ENCODE measurements at places on chromosomes 7 and 10.

DNA sequence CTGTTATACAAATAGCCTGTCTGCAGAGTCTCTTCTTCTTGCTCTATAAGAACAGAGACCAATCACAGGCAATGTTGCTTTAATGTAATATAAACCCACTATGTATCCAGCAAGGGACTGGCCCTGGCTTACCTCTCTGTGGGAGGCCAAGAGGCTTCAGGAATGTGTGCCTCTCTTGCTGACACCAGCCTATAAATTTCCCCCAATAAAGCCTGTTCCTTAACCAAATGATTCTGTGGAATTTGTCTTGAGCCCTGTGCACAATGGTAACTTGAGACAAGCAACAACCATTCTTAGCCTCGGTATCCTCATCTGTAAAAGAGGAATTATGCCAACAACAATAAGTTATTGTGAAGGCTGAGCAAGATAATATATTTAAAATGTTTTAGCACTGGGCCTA is 563.7 kb downstream of the GRM8 start:
- no peak for DNase-seq

DNA sequence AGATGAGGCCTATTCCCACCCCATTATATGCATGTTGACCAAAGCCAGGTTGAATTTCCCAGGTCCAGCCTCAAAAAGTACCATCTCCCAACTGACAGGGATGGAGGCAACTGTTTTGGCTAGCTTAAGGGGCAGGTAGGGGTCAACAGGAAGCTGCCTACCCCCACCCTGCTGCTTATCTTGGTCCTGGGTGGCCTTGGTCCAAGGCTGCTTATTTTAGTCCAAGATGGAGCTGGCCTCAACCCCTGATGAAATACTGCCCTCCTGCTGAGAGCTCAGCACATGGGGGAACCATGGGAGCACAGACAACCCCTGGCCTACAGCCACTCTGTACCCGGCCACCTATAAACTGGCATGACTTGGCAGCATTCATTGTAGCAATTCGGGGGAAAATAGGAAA is 23.1 kb downstream of the MYO1G start:
- no peak for DNase-seq

DNA sequence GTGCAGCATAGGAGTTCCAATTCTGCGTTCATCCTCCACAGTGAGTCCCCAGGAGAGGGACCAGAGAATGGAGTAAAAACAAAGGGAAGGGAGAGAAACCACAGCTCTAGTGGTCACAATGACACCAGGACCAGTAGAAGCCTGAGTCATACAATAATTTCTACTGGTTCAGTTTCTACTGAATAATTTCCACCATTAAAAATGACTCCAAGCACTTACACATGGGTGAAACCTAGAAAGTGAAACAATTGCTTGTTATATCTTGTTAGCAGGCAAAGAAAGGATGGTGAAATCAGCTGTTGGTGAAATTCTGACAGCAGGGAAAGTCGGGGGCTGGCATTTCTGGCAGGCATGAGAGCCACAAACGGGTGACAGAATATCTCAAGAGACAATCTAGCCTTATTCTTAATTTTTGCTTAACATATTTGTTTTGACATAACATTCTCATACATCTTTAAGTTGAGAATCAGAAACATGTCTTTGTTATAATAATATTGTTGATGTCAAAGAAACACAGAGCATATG is 1065.8 kb upstream of the C7orf33 start:
- DNase-seq, result no peak

DNA sequence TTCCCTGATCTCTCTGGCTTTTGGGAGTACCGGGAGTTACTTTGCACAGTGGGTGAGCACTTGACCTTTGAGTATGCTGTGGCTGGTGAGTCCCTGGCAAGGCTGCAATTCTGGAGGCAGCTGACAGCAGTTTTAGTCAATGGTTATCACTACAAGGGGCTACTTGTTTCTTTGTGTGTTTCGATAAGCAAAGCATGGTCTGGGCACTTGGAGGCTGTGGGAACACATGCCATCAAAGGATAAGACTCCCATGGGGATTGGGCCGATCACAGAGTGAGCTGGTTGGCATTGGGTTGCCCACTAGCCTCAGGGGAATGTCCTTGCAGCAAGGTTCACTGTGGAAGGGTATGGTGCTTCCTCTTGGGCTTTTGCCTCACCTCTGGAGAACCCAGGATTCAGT is 208.2 kb downstream of the SNX13 start:
- DNase-seq, result no peak

DNA sequence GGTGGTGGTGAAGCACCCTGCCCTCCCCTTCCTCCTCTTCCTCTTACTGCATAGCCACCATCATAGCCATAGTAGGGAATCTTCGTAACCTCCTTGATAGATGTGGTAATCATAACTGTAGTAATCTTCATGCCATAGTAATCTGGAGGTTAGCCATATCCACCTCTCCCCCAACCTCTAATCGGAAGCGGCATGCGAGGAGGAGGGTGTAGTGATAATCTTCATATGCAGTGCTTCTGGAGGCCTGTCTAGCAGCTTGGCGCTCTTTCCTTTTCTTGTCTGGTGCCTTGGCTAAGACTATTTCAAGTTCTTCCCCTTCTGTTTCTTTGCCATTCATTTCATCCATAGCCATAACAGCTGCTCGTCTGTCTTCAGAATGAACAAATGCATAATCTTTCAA is 90.9 kb downstream of the MLLT10 start:
- DNase-seq, result no peak

- no peak for DNase-seq
Observed at GRCh38 chr7:152860310-152860709, 100.8 kb downstream of the ACTR3B start.

DNA sequence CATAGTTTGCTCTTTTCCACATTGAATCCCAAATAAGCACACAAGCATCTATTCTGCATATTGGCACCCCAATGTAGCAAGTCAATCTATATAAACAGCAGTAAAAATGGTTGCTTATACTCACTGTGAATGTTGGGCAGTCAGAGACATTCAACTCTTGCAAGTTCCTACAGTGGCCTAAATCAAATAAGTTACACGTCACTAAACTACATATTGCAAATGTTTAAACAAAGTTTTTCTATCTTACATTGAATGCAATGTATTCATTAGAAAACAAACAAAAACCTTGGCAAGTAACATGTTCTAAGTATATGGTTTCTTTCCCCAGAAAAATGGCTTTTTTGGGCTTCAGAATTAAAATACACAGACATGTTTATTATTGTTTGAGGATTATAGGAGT is 19.0 kb downstream of the LRRC17 start:
- DNase-seq, result no peak
